ENCODE measurements at places on chromosomes 5 and 9.

GRCh38 chr9:88396836-88397577, 8.8 kb downstream of the SPIN1 start:
- peaks cover 3% of the 10 kb centered on the region for H3K4me1 ChIP-seq
- H3K27ac ChIP-seq: no peak overlapping the region
- no peaks in the 10 kb centered on the region for H3K36me3 ChIP-seq

DNA sequence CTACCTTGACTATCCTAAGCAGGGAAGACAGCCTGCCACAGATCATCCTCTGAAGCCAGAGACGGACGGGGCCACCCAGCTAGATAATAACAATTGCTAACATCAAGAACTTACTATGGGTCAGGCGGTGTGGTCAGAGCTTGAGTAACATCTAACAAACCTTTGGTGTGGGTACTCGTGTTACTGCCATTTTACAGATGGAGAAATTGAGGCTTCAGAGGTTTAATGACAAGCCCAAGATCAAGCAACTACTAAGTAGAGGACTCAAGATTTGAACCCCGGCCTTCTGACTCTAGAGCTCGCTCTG, 16.7 kb upstream of the ARSI start:
- no peak overlapping the region for H3K27ac ChIP-seq
- no peaks in the 10 kb centered on the region for H3K4me1 ChIP-seq
- H3K27me3 ChIP-seq: no peaks in the 10 kb centered on the region

DNA sequence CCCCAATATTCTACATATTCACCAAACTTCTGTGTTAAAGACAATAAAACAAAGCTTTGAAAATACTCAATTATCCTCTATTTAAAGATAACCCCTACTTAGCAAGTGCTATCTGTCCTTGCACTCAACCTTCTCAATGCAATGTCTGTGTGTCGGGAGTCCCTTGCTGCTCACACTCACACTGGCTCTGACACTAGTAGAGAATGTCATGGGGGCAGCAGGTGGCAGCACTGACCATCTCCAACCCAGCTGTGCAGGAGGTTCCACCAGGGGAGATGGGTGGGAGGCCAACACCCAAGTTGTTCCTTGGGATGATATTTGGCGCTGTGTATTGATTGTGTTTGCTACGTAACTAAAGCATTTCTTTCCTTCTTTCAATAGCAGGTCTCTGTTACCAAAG, 59.4 kb upstream of the SIMC1 start:
- no peak overlapping the region for H3K27ac ChIP-seq
- H3K4me1 ChIP-seq: no peaks in the 10 kb centered on the region
- H3K36me3 ChIP-seq: no peaks in the 10 kb centered on the region
- DNase-seq: no peak
- H3K27me3 ChIP-seq: no peaks in the 10 kb centered on the region

GRCh38 chr9:98263080-98263479, 7.6 kb upstream of the TBC1D2 start:
- no peak overlapping the region for H3K27ac ChIP-seq
- H3K4me1 ChIP-seq: no peaks in the 10 kb centered on the region
- no peak for DNase-seq
- H3K36me3 ChIP-seq: no peaks in the 10 kb centered on the region
- H3K27me3 ChIP-seq: no peaks in the 10 kb centered on the region

DNA sequence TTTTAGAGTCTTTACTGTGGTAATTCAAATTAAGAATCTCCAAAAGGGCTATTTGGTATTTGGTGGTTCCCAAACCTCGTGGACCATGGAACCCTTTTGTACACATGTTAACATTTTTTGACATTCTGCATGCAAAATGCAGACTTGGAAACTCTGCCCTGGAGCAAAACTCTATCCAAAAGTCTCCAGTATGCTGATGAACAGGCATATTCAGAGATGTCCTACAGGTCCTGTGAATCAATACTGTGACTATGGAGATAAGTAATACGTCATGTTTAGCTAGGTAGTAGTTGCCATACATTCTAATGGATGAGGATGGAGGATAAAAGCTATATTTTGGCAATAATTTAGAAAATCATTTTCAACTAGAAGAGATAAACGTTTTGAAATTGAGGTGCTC, 218.1 kb downstream of the SMARCA2 start:
- H3K27me3 ChIP-seq: no peaks in the 10 kb centered on the region
- no peaks in the 10 kb centered on the region for H3K36me3 ChIP-seq
- H3K4me3 ChIP-seq: no peak overlapping the region

GRCh38 chr5:163424836-163425235, 12.6 kb upstream of the CCNG1 start:
- no peak for DNase-seq
- no peak overlapping the region for H3K4me3 ChIP-seq
- H3K27ac ChIP-seq: no peak overlapping the region
- no peaks in the 10 kb centered on the region for H3K4me1 ChIP-seq
- H3K27me3 ChIP-seq: no peaks in the 10 kb centered on the region

DNA sequence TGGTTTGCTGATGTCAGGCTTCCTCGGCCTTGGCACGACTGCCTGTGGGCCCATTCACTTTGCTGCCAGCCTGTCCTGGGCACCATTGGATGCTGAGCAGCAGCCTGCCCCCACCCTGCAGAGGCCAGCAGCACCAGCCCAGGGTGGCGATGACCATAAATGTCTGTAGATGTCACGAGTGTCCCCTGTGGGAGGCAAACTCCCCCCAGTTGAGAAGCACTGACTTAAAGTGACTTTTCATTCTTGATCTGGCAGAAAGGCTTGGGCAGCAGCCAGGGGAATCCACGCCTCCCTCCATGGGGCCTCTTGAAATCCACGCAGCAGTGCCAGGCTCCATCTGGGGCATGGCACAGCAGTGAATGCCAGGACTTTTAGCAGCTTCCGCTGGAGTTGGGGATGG, 21.8 kb downstream of the IRX4 start:
- H3K4me1 ChIP-seq: no peaks in the 10 kb centered on the region
- H3K36me3 ChIP-seq: no peaks in the 10 kb centered on the region
- DNase-seq: no peak
- H3K27ac ChIP-seq: no peak overlapping the region
- no peak overlapping the region for H3K4me3 ChIP-seq

DNA sequence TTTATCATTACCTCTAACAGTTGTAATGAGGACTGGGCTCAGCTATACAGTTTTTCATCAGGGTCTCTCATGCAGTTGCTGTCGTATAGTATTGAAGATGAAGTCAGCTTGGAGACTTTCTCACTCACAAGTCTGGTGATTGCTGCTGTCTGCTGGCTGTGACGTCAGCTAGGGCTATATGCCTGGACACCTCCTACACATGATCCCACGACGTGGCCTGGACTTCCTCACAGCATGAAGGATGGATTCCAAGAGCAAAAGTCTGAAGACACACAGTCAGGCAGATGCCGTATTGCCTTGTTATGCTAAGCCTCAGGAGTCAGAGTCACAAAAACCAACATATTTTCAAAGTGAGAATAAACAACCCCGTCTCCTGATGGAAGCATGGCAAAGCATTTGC, 193.3 kb downstream of the LURAP1L start:
- no peak overlapping the region for H3K27ac ChIP-seq
- no peaks in the 10 kb centered on the region for H3K27me3 ChIP-seq
- DNase-seq: no peak
- H3K4me1 ChIP-seq: no peaks in the 10 kb centered on the region
- no peak overlapping the region for H3K4me3 ChIP-seq

- no peaks in the 10 kb centered on the region for H3K27me3 ChIP-seq
- no peak overlapping the region for H3K27ac ChIP-seq
- H3K4me1 ChIP-seq: peaks cover 3% of the 10 kb centered on the region
These were observed 2.3 kb downstream of the BRD3OS start for GRCh38 chr9:134027561-134027960.

- no peaks in the 10 kb centered on the region for H3K36me3 ChIP-seq
- no peaks in the 10 kb centered on the region for H3K4me1 ChIP-seq
- no peak overlapping the region for H3K27ac ChIP-seq
- no peak for DNase-seq
- H3K27me3 ChIP-seq: no peaks in the 10 kb centered on the region
- no peak overlapping the region for H3K4me3 ChIP-seq
These were observed 28.6 kb upstream of the NSMF start for GRCh38 chr9:137487454-137488326.

Data from ascending aorta (tissue), 2 donors.